ENCODE measurements at places on chromosomes 5 and 9. TPM values are rescaled to one million over a fixed set of nuclear protein-coding genes. Genes with fewer than 3 reads are reported as not detected.

- no peak for DNase-seq
Observed at GRCh38 chr9:9499546-9499945, 1113.3 kb downstream of the PTPRD start.

GRCh38 chr5:31452314-31452713 lies 79.6 kb downstream of the DROSHA start:
- DNase-seq = no peak

DNA sequence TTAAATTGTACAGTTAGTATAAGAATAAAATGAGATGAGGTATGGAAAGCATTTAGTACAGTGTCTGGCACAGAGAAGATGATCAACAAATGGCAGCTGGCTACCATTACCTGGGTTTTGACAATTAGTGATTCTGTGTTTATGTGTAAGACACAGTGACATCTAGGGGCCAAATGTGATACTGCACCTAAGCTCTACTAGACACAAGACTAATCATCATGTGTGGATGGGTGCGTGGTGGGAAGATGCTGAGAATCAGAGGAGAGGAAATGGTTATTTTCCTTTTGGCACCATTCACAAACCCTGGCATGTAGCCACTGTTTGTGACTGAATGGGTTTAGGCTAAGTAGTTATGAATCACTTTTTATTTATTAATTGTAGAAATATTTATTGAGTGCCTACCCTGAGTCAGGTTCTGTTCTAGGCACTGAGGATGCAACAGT lies 109.8 kb upstream of the TBC1D2 start:
- DNase-seq = no peak

DNA sequence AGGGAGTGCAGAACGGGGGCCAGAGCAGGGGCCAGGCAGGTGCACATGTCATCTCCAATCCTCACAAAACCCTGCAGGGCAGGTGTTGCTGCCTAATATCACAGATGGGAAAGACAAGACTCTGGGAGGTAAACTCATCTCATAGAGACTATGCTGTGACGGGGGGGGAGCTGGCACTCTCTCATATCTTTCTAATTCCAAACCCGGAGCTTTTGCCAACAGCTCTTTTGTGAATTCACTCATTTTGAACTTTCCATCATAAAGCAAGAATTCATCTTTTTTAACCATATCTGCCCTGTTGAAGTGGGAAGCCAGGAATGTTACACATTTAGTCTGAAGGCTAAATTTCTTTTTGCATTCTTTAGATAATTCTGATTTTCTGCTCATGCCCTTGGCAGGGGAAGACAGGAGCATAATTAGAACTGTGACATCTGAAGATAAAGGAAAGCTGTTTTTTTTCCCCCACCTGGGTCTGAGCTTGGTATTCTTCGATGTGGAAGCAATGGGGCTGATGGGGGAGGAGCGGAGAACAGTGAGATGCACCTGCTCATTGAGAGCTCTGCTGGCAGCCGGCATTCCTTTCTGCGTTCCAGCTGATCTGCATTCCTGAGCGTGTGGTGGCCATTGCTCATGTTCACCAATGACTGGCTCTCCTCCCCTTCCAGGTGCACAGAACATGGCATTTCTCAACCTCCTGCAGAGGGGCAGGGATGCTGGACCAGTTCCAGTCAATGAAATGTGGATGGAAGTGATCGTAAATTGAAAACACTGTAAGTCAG lies 159.2 kb downstream of the NSG2 start:
- no peak for DNase-seq

DNA sequence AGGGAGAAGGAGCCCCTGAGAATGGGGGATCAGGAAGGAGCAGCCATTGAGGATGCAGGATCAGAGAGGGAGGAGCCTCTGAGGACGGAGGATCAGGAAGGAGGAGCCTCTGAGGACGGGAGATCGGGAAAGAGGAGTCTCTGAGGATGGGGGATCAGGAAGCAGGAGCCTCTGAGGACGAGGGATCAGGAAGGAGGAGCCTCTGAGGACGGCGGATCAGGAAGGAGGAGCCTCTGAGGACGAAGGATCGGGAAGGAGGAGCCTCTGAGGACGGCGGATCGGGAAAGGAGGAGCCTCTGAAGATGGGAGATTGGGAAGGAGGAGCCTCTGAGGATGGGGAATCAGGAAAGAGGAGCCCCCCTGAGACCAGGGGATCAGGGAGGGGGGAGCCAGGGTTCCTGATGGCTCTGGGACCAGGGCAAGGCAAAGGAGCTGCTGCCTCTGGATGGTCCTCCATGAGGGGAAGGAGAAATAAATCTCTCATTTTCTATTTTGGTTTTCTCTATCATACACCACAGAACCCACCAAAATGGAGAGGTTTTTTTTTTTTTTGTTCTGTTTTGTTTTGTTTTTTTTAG lies 22.6 kb upstream of the SARDH start:
- no peak for DNase-seq

- no peak for DNase-seq
Observed at GRCh38 chr9:91273853-91274552, 87.7 kb downstream of the AUH start.

DNA sequence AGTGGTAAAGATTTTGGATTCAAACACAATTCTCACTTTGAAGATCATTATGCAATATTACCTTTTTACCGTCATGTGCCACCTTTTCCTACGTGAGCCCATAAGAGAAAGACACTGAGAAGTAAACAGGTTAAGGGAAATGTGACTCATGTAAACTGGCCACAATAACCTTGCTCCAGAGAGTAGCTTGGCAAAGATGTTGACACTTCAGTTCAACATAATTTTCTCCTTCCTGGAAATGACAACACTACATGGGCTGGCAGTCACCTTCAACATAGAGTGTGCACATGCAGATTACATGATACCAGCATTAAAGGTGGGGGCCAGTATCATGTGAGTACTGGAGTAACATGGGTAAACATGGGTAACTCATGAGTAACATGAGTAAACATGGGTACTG lies 141.9 kb downstream of the CDK5RAP2 start:
- no peak for DNase-seq

DNA sequence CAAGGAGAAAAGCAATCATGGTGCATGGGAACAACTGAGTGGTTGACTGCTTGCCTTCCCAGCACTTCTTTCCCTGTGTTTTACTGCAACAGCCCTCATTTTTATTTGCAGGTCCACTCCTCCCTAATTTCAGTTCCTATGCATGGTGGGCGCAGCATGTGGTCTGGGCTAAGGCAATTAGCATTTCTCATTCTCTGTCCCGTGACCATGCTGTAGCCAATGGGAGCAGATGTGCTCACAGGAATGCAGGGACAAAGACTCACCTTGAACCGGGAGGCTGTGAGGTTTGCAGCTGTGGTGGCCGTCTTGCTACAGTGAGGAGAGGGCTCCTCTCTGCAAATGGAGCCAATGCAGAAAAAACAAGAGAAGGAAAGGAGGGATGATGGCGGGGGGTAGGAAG lies 315.5 kb downstream of the SLIT3 start:
- DNase-seq = no peak

- no peak for DNase-seq
Observed at GRCh38 chr9:4066120-4066519, 233.7 kb downstream of the GLIS3 start.

Gene PCDH12
- 0.07 TPM for polyA plus RNA-seq
